Activated naive CD4-positive, alpha-beta T cell treated with Interleukin-2 at 50 U/mL for 16 hours (primary cell): ENCODE measurements at places on chromosomes 4 and X.

- no peak for DNase-seq
These were observed 8.1 kb upstream of the HCCS start for GRCh38 chrX:11103006-11103405.

GRCh38 chr4:101177154-101177553 lies 170.2 kb downstream of the PPP3CA start:
- no peak for DNase-seq

DNA sequence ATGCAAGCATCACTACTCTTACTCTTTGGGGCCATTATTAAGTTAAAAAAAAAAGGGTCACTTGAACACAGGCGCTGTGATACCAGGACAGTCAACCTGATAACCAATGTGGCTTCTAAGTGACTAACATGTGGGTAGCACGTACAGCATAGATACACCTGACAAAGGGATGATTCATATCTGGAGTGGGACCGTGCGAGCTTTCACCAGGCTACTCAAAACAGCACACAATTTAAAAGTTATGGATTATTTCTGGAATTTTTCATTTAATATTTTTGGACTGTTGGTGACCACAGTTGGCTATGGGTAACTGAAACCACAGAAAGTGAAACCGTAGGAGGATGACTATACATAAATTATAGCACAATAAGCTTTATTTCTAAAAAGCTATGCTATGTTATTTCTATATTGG lies 113.8 kb upstream of the STIM2 start:
- DNase-seq, result peak; percentile 49

GRCh38 chr4:38020386-38020785 lies 60.2 kb downstream of the PTTG2 start:
- DNase-seq, result no peak

- no peak for DNase-seq
These were observed 1664.6 kb upstream of the ADGRL3 start for GRCh38 chr4:59535541-59535940.

DNA sequence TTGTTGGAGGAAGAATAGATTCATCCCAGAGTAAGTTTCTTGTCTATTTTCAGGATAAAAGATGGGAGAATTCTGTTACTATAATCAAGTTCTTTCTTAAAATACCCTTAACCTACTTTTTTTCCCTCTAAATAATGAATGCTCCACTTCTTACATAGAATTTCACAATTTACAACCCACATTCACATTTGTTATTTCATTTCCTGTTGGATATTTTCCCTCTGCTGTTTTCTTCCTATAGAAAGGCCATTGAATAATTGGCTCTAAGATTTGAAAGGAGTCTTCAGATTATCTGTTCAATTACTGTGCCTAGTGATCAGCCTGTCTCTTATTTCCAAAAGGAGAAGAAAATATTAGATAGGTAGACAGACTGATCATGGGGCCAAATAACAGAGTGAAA lies 79.7 kb downstream of the CPE start:
- no peak for DNase-seq

GRCh38 chrX:1378306-1378759 lies 13.6 kb downstream of the SLC25A6 start:
- DNase-seq, result no peak

- peak; percentile 32 for DNase-seq
These were observed at the start of gene MAOA for GRCh38 chrX:43656005-43656494. MAOA (plus strand) TSS chrX:43656299; CDS start chrX:43656342, 43 bp downstream.

DNA sequence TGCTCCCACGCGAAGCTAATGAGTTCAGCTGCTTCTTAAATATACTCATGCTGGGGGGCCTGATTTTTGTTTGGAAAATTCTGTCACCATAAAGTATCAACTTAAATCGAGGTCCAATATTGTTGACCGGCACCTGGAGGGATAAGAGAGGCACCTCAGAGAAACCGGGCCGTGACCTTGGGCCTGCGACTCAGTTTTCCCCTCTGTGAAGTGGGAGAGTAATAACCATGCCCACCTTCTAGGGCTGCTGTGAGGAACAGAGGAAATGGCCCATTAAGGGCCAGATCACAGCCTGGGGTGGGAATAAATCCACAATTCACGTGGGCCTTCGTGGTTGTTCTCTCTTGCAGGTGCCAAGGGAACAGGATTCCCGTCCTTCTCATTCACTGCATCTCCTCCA lies 39.4 kb downstream of the ZBTB49 start:
- no peak for DNase-seq

- no peak for DNase-seq
These were observed 172.8 kb downstream of the ATG4A start for GRCh38 chrX:108264376-108264775.

DNA sequence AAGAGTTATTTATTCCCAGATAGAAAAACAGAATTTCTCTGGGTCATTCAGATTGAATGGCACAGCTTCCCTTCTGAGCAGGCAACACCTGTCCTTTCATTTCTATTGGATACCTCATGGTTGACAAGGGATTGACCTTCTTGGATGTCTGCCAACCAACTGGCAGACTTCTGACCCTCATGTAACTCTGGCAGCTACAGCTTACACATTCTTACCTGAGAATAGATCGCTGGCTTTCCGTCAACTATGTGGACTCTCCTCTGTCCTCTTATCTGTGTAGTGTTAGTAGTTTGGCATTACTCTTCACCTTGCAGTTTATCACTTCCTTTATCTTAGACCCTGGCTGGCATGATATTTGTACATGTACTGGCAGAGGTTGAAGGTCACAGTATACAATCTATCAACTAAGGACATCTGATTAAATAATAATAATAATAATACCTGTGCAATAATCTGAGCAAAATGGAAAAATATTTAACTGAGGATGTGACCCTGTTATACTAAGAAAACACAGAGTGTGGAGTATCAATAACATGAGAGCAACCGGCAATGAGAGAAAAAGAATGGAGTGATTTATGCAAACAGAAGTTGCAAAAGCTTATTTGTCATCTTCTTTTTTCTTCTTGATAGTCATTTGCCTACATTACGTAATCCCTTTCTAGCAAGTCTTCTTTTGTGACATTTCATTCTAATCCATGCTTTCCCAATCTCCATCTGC lies 1118.2 kb downstream of the ARAP2 start:
- no peak for DNase-seq

- no peak for DNase-seq
These were observed 126.3 kb downstream of the REPS2 start for GRCh38 chrX:17072721-17073230.

DNA sequence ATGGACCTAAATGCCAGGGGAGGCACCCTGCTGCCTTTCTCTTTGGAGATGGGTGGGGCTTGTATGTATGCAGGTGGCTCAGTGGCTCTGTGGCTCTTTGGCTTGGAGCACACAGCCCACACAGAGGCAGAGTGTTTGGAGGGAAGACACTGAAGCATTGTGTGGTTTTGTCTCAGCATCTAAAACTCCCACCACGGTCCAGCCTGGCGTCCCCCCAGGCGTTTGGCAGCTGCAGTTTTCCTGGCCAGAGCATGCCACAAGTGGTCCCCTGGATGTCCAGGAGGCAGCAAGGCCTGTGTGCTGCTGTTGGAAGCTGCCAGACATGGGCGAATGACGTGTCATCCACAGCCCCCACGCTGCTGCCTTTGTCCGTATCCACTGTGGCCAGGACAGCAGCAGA lies 32.2 kb upstream of the PSAPL1 start:
- DNase-seq, result no peak

DNA sequence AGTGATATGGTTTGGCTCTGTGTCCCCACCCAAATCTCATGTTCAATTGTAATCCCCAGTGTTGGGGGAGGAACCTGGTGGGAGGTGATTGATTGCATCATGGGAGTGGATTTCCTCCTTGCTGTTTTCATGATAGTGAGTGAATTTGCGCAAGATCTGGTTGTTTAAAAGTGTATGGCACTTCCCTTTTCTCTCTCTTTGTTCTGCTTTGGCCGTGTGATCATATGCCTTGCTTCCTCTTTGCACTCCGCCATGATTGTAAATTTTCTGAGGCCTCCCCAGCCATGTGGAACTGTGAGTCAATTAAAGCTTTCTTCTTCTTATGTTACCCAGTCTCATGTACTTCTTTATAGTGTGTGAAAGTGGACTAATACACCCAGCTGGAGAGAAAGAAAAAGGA lies 113.0 kb upstream of the AADAT start:
- DNase-seq, result no peak

DNA sequence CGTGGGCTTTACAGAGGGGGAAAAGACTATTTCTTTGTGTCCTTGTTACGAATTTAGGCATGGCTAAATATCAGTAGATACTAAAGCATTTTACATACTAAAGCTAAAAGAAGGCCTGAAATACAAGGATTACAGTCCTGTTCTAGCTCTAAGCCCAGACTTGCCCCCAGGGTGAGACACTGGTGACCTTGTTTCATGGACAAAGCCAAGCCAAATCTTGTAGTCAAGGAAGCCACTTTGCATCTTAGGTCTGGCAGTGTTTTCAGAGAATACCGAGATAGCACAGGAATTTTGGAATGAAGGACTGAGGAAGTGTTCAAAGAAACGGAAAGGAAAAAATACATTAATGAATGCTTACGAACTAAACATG lies 733 bp upstream of the G3BP2 start:
- DNase-seq, result no peak

DNA sequence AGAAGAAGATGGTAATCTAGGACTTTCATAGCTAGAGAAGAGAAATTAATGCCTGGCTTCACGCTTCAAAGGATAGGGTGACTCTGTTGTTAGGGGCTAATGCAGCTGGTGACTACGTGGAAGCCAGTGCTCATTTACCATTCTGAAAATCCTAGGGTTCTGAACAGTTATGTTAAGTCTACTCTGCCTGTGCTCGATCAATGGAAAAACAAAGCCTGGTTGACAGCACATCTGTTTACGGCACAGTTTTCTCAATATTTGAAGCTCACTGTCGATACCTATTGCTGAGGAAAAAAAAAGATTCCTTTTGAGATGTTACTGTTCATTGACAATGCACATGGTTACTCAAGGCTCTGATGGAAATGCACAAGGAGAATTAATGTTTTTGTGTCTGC lies 182.6 kb upstream of the NUDT6 start:
- no peak for DNase-seq

DNA sequence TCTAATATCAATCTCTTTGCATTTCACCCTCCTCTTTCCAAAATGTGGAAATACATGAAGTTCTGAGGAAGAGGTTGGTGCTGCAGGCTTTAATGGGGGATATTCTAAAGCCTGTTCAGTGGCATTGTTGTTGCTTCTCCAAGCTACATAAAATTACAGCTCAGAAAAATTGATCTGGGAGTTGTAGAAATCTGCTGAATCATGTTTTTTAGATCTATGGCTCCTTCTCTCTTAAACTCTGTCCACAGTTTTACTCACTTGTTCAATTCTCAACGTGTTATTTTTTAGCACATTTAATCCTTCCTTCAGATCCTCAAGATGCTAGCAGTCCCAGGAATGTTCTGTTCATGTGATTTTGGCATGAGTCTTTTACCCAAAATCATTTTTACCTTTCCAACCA lies 949.5 kb upstream of the ADGRL3 start:
- DNase-seq, result no peak

GRCh38 chrX:107753187-107753586 lies 22.4 kb downstream of the TSC22D3 start:
- no peak for DNase-seq

DNA sequence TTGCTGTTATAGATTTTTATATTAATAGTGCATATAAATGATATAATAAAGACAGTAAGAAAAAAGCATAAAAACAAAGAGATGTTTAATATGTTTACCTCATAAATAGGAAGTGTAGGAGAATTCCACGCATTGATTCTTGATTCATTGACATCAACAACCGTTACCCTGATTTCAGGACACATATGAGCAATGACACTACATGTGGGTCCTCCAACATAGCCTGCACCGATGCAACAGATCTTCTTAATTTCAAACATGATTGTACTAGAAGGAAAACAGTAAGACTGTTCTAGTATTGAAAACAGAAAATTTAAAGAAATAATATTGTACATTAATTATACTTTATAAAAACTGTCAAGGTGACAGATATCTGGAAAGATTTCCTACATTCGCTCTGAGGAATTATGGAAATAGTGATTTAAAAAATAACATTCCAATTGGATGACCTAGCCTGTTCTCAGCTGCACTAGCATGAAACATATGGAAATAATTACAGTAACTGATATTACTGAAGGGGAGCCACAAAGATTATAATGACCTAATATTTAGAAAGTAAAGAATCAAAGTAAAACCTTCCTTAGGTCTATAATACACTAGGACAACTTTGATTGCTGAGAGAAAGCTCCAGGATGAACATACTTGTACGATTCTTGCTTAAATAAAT lies 5.9 kb downstream of the UGDH start:
- DNase-seq, result no peak

GRCh38 chr4:125266901-125267604 lies 47.7 kb upstream of the FAT4 start:
- no peak for DNase-seq

DNA sequence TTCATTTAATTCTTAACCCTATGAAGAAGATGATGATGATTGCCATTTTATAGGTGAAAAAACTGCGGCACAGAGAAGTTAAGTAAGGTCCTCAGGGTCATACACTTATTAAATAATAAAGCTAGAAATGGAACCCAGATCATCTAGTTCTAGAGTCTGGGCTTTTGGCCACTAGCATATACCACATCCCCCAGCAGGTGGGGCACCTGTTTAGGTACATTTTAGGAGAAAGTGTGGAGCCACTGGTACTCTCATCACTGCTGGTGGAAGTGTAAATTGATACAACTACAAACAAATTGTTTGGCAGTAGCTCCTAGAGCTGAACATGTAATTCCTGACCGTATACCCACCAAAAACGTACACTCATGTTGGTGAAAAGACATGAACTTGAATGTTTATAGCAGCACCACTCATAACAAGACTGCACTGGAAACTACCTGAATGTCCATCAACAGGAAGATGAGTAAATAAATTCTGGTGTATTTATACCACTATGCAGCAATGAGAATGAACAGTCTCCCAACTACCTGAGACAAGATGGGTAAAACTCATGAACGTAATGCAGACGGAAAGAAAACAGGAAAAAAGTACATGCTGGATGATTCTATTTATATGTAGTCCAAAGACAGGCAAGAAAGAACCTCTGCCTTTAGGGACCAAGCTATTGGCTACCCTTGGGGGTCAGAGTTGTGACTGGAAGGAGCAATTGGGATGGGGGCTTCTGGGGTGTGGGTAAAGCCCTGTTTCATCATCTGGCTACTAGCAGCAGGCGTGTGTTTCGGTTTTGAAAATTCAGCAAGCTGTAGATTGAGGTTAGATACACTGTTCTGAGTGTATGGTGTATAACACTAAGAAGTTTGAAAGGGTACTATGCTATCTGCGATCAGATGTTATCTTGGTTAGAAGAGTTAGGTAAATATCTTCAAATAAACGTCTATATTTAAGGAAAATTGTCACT lies 72.3 kb upstream of the ADGRG2 start:
- DNase-seq, result no peak

GRCh38 chrX:149221230-149221629 lies 283.9 kb downstream of the IDS start:
- no peak for DNase-seq

- no peak for DNase-seq
These were observed 29.6 kb downstream of the HERC3 start for GRCh38 chr4:88621763-88622327.

DNA sequence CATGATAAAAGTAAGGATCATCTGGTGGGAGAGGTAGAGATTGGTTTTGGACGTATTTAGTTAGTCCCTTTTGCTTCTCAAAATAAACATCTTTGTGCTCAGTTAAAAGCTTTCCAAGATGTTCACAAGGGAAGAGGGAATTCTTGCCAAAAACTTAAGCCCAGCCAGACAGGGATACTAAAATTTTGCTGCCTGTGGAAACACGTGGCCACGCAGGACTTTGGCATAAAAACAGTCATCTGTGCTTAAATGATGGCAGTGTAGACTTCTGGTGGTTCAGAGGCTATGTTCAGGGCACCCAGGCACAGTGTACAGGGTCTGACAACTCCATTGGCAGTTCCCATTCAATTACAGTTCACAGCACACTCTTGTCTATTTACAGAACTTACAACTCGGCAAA lies 93.2 kb upstream of the JADE1 start:
- no peak for DNase-seq

- DNase-seq, result no peak
These were observed 100.2 kb upstream of the CXCL13 start for GRCh38 chr4:77505275-77505957.
